Kasumi-1 (cell line): ENCODE measurements at places on chromosomes 1 and 21.

- DNase-seq: no peak
These were observed 47.4 kb upstream of the C21orf91 start for GRCh38 chr21:17866590-17866989.

- DNase-seq: no peak
These were observed 106.9 kb downstream of the DDX20 start for GRCh38 chr1:111862599-111862998.

DNA sequence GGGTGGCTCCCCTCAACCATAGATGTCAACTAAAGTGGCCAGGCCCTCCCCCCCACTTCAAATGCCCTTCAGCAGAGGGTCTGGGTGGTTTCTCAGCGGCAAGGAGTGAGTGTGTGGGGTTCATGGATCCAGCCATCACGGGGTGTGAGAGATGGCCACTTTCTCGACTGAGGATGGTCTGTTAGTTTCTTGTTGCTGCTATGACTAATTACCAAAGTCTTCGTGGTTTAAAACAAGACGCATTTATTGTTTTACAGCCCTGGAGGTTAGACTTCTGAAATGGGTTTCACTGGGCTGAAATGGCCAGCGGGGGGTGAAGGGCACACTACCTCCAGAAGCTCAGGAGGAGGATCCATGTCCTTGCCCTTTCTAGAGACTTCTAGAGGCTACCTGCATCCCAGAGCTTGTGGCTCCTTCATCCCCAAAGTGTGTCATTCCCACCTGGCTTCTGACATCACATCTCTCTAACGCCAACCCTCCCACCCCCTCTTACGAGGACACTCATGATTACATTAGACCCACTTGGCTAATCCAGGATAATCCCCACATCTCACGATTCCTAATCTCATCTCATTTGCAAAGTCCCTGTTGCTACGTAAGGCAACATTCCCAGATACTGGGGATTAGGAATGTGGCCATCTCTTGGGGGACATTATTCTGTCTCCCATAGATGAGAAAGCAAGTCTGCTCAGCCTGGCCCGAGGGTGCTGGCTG lies 53.0 kb downstream of the EPHB2 start:
- no peak for DNase-seq

GRCh38 chr1:51973587-51974474 lies 16.7 kb downstream of the RAB3B start:
- DNase-seq: no peak

- DNase-seq: no peak
These were observed 123.7 kb upstream of the GJB5 start for GRCh38 chr1:34631126-34631525.

DNA sequence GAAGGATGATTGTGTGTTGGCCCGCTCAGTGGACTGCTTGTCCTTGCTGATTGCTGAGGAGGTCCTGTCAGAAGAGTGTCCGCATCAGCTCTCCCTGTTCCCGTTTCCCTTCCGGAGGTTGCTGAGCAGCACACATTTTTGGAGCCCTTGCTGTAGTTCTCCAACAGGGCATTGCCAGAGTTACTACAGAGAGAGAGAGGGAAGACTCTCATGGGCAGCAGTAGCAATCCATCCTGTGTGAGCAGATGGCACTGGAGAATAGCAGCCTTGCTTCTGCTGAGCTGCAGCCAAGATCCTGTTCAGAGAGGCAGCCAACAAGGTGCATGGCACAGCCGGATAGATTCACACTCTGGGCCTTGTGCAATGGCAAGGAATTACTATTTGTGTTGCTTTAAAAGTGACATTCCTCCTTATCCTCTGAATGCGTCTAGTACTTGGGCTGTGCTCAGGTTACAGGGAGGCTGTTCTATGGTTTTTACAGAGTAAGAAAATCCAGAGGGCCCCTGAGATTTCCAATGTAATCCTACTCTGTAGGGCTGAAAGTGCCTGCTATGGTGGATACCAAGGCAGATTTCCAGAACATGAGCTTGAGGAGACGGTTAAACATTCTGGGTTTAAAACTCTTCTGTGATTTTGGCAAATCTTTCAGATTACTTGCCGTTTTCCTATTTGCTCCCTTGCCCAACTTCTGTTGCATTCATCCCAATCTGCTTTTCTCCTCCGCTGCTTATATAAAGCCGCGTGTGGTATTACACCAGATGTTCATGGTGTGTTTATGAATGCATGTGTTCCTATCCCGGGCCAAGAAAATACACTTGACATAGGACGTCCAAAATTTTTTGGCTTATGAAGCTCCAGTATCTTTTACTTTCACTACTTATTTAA lies 27.4 kb downstream of the AK4 start:
- DNase-seq: no peak

GRCh38 chr1:61181067-61182038 lies 99.0 kb downstream of the NFIA start:
- no peak for DNase-seq
